ENCODE measurements at places on chromosomes 4 and X. TPM values are rescaled to one million over a fixed set of nuclear protein-coding genes. Genes with fewer than 3 reads are reported as not detected.

The CT45A3 gene
- polyA plus RNA-seq, result not detected

The SLITRK4 gene
- not detected for polyA plus RNA-seq

The MEPE gene
- not detected for polyA plus RNA-seq

The SYN1 gene
- polyA plus RNA-seq, result 0.02 TPM

The BST1 gene
- polyA plus RNA-seq, result 8.3 TPM

The ARMCX1 gene
- 9.2 TPM for polyA plus RNA-seq
